ENCODE measurements at places on chromosomes 1 and 21. TPM values are rescaled to one million over a fixed set of nuclear protein-coding genes. Genes with fewer than 3 reads are reported as not detected.

Gene MYBPH
- total RNA-seq: not detected

DNA sequence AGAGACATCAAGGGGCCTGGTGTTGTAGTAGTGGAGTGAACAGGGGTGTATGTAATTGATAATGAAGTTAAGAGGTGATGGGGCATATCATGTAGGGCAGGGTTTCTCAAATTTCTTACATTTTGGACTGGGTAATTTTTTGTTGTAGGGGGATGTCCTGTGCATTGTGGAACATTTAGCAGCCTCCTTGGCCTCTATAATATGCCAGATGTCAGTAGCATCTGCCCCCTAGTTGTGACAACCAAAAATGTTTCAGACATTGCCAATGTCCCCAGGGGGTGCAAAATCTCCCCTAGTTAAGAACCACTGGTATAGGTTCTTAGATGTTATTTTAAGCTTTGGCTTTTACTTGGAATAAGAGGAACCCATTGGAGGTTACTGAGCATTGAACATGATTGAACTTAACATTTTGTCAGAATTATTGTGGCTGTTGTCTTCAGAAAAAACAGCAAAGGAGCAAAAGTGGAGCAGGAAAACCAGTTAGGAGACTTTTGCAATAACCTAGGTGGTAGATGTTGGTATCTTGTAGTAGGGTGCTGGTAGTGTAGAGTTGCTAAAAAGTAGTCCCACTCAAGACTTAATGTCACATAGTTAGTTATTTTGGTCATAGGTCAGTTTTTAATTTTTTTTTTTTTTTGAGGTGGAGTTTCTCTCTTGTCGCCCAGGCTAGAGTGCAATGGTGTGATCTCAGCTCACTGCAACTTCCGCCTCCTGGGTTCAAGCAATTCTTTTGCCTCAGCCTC is 6.2 kb downstream of the ZNF326 start:
- DNase-seq: no peak

- no peak for DNase-seq
Measured at GRCh38 chr1:17118268-17118667, 983 bp downstream of the PADI2 start.

GRCh38 chr1:246506367-246506673 is 759 bp downstream of the SMYD3 start:
- no peak for DNase-seq
